ENCODE measurements at places on chromosomes 7 and 10.

DNA sequence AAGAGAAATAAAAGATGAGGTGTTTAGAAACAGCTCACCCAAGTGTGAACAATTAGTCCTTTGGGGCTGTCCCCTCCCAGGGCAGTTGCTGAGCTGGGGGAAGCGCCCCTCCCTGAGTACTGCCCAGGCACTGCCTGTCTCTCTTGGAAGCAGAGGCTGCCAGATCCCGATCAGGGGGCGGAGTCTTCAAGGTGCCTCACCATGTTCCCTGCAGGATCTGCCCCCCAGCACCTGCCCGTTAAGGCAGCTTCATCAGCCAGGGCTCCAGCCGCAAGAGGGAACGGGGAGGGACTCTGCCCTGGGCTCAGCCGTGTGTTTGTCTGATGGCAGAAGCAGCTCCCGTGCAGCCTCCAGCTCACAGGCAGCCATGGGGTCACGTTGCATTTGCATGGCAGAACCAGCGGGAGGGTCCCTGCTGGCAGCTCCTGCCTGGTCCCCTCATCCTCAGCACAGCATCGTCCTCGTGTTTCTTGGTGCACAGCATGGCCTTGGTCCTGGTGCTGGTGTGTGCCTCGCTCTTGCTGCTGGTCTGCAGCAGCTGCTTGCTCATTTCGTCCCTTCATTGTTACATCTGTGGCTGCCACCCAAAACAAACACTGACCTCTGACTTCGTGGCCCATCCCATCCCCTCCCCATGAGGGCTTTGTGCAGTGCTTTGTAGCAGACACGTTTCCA, 10.7 kb upstream of the DPYSL4 start:
- no peak for DNase-seq

- no peak for DNase-seq
Measured at GRCh38 chr10:35783305-35783838, 141.3 kb upstream of the FZD8 start.

GRCh38 chr10:27235706-27236105, 4.9 kb downstream of the ACBD5 start:
- no peak for DNase-seq

GRCh38 chr7:30396389-30396788, 82.2 kb downstream of the NOD1 start:
- no peak for DNase-seq

DNA sequence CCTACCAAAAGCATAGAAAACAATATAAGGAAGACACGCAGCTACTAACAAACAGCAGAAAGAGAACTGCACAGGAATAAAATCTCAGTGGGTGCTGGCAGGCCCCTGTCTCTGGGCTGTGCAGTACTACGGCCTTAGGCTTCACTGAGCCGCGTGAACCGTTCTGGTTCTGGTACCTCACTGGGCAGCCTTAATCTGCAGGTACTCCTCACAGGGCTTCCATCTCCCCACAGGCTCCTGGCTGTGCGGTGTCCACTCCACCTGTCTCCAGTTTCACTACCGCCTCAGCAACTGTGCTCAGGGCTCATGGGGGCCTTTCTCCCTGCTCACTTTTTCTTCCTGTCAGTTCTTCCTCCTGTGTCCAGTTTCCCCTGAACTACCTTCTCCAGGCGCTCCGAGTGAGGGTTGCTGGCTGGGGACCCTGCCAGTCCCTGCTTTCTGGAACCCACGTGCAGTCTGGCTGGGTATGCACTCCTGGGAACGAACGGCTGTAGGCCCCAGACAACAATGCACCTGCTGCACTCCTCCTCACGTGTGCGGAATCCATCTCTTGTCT, 75.7 kb downstream of the VIPR2 start:
- DNase-seq, result no peak
